ENCODE measurements at places on chromosomes 3 and 15.

- DNase-seq: peak; percentile 55
Measured at GRCh38 chr3:32374788-32375595, 16.7 kb upstream of the CMTM7 start.

- DNase-seq: no peak
Measured at GRCh38 chr15:26831951-26832350, 34.9 kb upstream of the GABRA5 start.

GRCh38 chr15:70225416-70225815 is 127.7 kb upstream of the TLE3 start:
- no peak for DNase-seq

- no peak for DNase-seq
Measured at GRCh38 chr3:127997016-127997415, 55.2 kb upstream of the SEC61A1 start.

Data from activated naive CD4-positive, alpha-beta T cell treated with anti-CD3 and anti-CD28 coated beads, Interleukin-2, amount 50 U/mL, for 16 hours (primary cell).